CD8-positive, alpha-beta memory T cell (primary cell): ENCODE measurements at places on chromosomes 5 and 9.
A peak's percentile ranks its signal among the peaks of the same experiment; 100 is the strongest.

DNA sequence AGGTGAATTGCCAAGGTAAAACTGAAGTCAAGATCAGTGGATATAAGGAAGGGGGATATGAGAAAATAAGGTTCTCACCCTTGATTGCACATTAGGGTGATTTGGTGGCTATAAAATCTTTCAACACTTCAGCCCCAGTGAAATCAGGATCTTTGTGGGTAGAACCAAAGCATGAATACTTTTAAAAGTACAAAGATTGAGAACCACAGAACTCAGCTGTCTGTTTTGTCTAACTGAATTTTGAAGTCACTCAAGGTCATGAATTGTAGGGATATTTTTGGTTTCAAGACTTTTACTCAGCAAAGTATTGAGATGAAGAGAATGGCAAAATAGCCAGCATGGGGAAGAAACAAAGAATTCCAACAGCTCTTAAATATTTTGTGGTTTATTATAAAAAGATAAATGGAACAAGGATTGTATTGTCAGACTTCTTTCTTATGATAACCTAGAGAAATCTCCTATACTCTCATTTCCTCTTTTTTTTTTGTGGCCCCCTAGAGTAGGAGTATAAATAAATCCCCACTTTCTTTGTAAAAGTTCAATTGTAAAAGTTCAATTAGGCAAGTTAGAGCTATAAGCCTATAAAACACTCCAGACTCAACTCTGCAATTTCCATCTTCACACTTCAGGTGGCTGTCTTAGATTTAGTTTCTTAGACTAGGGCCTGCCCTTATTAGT, 272.9 kb downstream of the PDE4D start:
- DNase-seq, result no peak

DNA sequence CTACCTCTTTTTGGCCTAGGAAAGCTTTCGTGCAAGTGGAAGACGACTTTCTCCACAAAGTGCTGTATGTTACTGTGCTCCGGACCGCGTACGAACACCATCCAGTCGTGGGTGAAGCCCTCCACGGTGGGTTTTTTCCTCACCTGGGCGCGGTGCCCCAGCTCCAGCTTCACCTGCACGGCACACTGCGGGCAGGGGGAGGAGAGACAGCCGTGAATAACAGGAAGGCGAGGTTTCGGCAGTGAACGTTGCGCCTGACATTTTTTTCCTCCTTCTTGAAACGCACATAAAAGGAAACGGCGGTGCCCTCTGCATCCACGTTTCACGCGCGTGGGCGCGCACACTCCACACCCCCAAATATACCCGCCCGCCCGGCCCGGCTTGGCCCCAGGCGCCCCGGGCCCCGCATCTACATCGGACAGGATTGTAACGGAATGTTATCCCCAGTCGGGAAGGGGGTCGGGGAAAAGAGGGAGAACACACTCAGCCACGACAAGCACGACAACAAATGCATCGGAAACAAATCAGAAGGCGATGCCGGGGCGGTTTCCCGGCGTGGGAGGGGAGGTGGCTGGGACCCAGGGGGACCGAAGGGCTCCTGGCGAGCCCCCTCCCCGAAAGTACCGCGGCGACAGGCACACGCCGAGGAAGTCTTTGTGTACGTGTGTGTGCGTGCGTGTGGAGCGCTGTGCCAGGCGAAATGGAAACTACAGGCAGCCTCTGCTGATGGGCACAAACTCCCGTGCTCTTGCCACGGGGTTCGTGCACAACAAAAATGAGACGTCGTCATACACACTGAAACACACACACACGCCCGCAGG, 1.4 kb downstream of the MLLT3 start:
- DNase-seq, result peak; percentile 71

GRCh38 chr5:91141642-91142041, 241.5 kb downstream of the ARRDC3 start:
- DNase-seq, result no peak

- no peak for DNase-seq
Measured at GRCh38 chr9:11457825-11458790, 845.3 kb upstream of the PTPRD start.

- DNase-seq, result no peak
Measured at GRCh38 chr5:94442991-94443390, 175.4 kb downstream of the KIAA0825 start.

DNA sequence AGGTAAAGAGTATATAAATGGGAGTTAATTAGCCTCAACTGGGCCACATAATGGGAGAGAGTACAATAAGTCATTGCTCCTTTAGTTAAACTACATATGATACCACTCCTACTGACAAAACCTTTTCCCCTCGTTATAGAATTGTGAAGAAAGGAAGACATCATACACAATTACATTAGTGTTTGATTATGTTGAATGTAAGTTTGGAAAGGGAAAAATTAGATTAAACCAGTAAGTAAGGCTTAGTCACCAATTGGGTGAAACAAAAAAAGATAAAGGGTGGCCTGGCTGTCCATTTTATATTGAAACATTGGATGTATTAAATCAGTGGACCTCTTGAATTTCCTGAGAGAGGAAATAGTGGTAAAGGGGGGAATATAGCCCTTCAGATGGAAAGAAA, 464.3 kb upstream of the PAPPA start:
- DNase-seq, result no peak

GRCh38 chr9:118721923-118722322, 647.3 kb downstream of the BRINP1 start:
- no peak for DNase-seq

DNA sequence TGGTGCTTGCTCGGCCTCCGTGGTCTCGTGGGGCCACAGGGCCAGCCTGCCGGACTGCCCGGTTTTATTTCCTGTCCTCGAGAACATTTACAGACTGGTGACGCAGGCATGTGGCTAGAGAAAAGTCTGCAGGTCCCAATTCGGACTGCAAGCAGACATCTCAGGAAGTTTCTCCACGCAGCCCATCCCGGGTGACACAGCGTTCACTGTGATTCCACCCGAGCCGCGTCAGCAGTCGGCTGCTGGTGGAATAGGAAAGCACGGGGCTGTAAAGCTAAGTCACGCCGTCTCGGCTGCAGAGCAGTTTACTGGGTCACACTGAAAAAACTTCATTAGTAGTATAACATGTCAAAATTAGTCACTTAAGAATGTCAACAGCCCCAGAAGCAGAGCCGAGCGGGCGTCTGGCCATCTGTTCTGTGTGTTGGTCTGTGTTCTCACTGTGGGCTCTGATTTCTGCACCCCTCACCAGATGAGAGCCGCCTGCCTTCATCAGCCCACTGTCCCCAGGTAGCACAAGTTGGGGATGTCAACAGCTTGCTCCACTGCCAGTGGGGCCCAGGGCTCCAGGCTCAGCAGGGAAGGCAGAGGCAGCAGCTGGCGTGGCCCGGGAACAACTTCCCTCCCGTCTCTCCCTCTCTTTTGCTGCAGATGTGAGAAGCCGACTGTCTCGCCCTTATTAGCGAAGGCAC, 363.7 kb downstream of the IRX2 start:
- DNase-seq, result no peak

- DNase-seq, result no peak
Measured at GRCh38 chr5:67310169-67310568, 113.6 kb upstream of the CD180 start.

DNA sequence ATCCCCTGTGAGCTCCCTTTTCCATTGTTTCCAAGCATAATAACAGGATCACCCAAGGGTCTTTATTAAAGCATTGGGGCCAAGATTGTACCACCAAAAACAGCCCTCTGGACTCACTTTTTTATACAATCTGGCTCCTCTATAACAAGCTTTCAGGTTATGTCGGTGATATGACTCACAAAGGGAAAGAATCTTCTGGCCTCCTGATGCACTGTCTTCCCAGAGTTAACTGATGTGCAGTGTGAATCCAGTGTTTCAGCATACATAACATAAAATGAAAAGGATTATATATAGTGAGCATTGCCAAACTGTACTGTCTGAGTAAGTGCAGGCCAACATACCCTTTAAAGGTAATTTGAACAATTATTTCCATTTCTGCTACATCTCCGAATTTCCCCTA, 33.9 kb upstream of the MAN2A1 start:
- no peak for DNase-seq

DNA sequence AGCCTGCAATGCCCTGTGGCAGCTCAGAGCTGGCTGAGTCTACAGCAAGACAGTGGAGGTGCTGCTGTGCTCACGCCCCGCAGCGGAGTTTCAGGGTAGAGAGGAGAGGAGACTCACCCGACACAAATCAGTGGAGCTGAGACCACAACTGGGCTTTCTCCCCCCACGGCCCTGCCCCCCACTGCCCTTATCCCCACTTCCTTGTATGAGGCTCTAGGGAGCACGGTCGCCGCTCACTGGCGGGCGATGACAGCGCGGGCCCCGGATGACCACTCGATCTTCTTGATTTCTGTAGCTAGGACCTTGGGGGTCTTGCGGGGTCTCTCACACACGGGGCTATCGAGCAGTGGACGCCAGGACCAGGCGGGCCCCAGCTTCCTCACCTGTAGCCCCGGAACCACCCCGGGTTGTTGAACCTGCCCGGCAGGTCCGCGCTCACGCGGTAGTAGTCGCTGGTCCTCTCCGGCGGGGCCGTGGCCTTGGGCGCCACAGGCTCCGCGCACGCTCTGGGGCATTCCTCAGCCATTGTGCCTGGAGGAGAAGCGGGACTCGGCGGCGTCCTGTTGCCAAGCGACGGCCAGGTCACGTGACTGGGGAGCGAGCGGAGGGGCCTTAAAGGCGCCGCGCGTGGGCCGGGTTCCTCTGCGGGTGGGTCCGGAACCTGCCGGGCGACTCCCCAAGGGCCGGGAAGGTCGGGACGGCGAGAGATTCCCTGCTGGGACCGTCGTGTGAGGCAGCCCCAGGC, 984 bp upstream of the MRPS2 start:
- peak; percentile 78 for DNase-seq

DNA sequence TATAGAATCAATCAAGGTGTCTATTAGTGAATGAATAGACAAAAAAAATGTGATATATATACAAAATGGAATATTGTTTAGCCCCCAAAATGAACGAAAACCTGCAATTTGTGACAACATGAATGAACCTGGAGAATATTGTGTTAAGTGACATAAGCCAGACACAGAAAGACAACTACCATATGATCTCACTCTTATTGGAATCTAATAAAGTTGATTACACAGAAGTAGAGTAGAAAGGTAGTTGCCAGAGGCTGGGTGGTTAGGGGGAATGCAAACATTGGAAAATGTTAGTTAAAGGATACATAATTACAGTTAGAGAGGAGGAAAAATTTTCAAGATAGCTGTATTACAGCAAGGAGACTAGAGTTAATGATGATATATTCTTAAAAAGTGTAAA, 1962.3 kb downstream of the EFNA5 start:
- no peak for DNase-seq

DNA sequence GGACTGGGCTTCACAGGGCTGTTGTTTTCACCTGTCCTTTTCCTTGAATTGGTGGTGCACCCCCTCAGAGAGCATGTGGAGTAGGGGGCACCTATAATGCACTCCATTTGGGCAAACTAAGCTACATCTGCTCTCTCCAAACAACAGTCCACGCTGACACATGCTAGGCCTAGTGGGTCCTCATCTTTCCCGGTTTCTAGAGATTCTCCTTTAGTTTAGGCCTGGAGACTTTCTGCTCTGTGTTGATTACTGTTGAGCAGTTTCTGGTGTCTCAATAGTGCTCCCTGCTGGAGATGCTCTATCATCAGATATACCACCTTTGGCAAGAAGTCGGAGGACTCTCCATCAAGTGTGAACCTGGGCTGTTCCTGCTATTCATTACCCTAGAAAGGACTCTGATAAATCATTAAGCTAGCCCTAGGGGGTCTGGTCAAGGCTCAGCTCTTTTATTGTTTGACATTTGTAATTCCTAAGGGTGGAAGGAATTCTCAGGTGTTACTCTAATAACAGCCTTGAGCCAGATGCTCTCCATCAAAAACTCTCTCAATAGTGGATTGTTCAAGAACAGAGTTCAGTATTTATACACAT, 64.0 kb upstream of the FYB1 start:
- DNase-seq, result peak; percentile 76

GRCh38 chr5:95284572-95285408, at the start of gene MCTP1:
MCTP1 (minus strand) TSS chr5:95285094.
- no peak for DNase-seq

GRCh38 chr9:124510650-124511425, 3.6 kb upstream of the NR5A1 start:
- DNase-seq, result no peak

GRCh38 chr5:76445830-76446229, 42.7 kb downstream of the IQGAP2 start:
- no peak for DNase-seq

DNA sequence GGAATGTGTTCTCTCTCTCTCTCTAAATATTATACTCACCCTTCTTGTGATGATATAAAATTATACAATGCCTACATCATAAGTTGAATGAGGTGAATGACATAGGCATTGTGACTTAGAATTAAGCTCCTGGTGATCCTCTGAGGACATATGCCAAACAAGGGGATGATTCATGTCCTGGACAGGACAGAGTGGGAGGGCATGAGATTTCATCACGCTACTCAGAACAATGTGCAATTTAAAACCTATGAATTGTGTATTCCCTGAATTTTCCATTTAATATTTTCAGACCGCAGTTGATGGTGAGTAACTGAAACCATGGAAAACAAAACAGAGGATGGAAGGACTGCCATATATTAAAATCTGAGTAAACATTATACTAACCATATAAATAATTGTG, 782.2 kb upstream of the NUDT12 start:
- DNase-seq, result no peak

GRCh38 chr5:173973616-173973969, 15.4 kb upstream of the C5orf47 start:
- DNase-seq, result no peak

GRCh38 chr9:272251-273213, 57.9 kb downstream of the DOCK8 start:
- peak; percentile 66 for DNase-seq

DNA sequence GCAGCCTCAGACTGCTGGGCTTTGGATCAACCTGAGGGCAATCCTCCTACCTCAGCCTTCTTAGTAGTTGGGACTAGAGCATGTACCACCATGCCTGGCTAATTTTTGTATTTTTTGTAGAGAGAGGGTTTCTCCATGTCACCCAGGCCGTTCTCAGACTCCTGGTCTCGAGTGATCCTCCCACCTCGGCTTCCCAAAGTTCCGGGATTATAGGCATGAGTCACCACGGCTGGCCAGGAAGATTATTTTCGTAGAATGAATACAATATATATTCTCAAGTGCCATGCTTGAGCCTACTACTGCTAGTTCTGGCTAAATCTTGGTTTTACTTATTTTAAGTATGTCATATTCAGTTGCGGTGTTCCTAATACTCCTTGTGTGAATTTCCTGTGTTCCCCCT, 88.2 kb upstream of the CLINT1 start:
- no peak for DNase-seq

GRCh38 chr5:109455598-109456096, 45.9 kb upstream of the PJA2 start:
- DNase-seq, result no peak

- no peak for DNase-seq
Measured at GRCh38 chr5:138504799-138505198, 38.2 kb downstream of the ETF1 start.

- DNase-seq, result peak; percentile 45
Measured at GRCh38 chr9:33374634-33375237, 27.6 kb downstream of the AQP7 start.

GRCh38 chr5:14464671-14465070, 116.9 kb upstream of the OTULINL start:
- no peak for DNase-seq
